ENCODE measurements at places on chromosomes 3 and 15.

DNA sequence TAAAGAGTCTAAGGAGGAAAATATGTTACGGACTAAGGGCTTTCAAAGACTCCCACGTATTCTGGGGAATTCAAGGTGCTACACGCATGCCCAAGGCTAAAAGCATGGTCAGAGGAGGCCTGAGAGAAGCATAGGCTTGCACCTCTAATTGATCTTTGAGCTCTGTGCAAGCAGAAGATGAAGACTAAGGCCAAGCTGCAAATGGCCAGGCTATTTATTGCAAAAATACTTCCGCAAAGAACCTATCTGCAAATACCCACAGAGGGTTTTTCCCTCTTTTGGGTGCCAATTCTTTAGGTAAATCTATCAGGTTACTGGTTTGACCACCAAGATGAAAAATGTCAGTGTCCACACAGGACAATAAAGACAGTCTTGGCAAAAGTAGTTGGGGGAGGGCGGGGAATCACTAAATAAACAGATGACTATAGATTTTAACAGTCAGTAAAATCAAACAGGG is 119.5 kb downstream of the STAG1 start:
- no peak for DNase-seq

DNA sequence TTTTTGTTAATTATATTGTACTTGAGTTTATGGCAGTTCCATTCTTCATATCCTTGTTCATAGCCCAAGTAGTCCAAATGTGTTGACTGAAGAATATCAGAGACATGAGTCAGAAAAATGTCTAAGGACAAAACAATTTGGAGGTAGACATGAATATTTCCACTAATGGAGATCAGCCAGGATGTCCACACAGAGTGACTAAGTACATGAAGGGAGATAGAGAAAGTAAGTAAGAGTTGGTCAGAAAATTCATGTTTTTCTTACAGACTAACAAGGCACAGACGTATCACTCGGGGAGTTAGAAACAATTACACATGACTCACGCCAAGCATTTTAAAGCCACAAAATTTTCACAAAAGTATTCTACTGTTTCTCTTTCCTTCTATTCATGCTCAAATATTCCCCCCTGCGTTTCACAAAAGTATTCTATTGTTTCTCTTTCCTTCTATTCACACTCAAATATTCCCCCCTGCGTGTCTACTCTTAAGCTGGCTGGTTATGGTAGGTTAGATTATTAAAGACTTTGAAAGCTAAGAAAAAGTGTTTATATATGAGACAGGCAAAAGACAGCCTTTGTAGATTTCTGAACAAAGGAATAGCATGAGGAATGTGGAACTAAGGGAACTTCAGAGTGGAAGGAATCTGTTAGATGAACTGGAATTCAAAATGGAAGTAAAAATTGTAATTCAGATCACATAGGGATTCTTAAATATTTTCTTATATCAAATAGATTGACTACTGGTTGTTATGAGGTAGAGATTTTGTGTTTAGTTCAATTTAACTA is 648.7 kb upstream of the CCDC54 start:
- DNase-seq, result no peak

GRCh38 chr3:135238871-135239614 is 444.0 kb downstream of the EPHB1 start:
- no peak for DNase-seq

DNA sequence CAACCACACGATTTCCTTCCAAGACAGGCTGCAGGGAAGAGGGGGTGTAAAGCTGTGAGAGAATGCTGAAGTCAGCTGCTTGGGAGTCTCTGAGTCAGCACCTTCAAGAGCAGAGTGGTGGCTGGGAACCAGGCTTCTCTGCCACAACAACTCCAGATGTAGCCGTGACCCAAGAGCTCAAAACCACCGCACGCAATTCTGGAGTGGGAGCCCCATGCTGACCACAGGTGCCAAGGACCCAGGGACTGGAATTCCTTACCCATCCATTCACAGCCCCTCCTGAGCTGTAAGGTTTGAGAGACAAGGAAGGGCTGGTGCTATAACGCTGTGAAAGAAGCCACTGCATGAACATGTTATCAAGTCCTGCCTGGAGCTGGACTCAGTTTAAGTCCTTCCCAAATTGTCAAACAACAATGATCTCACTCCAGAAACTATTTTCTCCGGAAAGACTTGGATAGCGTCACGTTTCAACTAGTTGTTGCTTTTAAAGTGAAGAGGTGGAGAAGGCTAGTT is 61.4 kb downstream of the UMPS start:
- no peak for DNase-seq

GRCh38 chr15:76465728-76466127 is 129.2 kb downstream of the ISL2 start:
- no peak for DNase-seq

DNA sequence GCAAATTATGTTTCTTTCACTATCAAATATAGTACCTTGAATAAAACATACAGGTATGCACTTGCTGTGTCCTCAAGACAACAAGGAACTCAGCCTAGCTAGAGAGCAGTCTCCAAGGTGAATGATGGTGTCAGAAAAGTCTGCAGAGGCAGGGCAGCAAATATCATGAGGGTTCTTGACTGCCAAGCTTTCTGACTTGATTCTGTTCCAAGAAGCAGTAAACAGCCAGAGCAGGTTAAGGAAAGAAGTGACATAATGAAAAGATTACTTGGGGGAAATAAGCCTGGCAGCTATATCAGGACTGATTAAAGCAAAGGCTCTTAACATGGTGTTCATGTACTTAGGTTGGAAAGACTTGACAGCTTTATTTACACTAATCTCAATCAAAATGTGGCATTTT is 192.2 kb upstream of the GADL1 start:
- DNase-seq, result no peak

DNA sequence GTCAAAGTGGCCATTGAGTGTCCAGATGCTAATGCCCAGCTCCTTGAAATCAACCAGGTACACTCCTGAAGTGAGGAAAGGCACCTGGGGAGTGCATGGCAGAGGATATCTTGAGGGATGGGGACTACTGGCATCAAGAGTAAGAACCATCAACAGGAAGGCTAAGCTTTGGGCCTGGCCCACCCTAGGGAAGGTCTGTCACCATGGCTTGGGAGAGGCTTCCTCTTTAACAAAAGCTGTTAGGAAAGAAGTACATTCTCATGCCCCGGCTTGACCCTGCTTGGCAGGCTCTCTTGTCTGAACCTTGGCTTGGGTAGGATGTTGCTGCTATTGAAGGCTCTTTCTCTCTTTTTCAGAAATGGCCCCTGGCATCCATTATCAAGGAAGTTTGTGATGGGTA is 43.7 kb upstream of the TUBGCP5 start:
- no peak for DNase-seq

DNA sequence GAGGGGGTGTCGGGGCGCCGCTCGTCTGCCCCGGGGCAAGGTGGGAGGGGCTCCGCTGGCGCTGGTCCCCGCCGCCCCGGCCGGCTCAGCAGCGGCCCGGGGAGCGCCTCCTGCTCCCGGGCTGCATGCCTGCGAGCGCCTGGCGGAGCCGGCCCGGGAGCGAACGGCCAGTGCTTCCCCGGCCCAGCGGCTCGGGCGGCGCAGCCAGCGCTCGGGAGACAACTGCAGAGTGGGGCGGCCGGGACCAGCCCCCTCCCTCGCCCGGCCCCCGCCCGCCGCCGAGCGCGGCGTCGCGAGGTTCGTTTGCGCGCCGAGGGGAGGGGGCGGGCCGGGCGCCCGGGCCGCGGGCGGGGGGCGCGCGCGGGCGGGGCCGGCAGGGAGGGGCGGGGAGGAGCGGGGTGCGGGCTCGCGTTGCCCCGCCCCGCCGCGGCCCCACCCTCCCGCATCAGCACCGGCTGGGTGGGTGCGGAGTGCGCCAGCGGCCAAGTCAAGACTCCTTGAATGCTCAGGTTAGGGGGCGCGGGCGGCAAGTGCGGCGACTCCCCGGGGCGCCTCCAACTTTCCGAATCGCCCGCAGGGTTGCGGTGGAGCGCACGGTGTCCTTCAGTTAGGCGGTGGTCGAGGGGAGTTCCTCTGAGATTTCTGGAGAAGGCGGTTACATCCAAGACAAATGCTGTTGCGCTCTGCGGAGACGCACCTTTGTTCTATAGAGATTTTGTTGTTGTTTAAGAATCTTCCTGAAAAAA is at the start of gene RGMA:
Gene RGMA (minus strand): TSS at position 231 of the 746 bp plus-strand sequence. CDS start 279 bp downstream, outside the sequence.
- no peak for DNase-seq

GRCh38 chr3:195034101-195034500 is 236.9 kb downstream of the XXYLT1 start:
- DNase-seq, result no peak

DNA sequence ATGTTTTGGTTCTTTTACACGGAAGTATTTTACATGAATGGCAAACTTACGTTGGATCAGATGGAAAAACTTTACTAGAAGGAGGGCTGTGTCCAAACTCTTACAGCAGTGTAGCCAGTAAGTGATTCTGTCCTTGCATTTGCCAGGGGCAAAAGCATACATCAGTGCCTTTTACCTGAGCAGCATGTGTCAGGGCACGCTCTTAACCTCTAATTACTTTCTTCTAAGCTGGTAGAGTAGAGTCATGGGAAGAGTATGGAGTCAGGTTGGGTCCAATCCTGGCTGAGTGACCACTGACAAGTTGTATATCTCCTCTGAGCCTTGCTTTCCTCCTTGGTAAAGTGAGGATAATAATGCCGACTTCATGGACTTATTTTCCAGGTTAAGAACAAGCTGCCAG is 47.1 kb downstream of the RYR3 start:
- no peak for DNase-seq

DNA sequence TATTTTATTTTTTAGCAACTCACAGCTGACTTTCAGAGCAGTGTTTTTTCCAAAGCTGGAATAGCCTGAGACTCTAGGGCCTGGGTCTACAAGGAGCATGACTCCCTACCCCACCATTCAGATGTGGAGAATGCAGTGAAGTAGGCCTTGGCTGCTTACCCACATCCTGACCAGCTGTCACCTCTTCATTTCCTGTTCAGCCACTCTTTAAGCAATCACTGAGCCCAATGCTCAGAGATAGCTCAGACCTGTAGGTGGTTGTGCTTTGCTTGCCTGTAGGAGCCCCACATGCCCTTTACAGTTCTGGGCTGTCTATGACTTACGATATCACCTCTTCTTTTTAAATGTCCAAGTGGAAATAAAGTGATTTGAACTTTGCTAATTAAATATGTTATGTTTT is 148.1 kb downstream of the NEK11 start:
- DNase-seq, result peak; percentile 8

DNA sequence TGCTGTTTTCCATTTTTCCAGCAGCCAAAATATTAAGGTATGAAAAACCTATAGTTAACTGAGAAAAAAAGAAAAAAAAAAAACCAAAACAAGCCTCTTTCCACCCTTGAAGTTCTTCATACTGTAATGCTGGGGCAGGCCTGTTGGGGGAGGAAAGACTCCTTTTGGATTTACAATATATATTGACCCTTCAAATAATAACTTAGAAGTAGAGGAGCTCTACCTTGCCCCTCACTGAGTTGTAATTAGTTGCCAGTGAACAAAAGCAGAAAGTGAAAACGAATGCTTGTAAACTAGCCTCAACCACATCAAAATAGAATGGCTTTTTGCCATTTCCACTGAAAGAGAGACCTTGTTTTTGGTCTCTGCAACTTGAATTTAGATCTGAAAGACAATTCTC is 326.6 kb downstream of the NR2F2 start:
- no peak for DNase-seq

DNA sequence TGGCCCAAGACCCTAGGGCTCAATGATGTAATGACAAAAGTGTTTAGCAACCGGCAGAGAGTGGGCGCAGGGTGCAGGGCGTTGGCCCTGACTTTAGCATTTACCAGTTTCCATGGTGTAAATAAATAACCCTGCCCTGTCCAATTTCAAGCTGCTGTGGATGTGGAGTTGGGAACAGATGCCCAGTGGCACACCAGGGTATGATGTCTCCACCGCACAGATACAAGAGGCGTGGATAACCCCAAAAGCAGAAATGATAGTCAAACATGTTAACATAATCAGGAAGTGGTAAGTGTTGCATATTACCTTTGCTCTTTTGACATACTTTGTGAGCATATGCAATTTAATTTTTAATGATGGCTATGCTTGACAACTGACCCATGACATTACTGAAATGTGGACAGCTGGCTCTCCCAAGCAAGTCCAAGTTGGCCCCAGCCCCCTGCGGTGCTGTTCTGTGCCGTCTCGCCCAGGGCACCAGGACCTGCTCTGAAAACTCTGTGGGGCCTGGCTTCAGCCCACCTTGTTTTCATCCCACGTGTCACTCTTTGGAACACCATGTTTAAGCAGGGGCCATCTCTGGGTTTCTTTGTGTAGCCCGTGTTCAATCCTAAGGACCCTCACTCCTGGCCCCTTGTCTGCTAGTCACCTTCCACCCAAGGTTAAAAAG is 10.8 kb upstream of the ANPEP start:
- no peak for DNase-seq

- no peak for DNase-seq
Observed at GRCh38 chr3:112619295-112619694, 21.6 kb downstream of the CCDC80 start.

DNA sequence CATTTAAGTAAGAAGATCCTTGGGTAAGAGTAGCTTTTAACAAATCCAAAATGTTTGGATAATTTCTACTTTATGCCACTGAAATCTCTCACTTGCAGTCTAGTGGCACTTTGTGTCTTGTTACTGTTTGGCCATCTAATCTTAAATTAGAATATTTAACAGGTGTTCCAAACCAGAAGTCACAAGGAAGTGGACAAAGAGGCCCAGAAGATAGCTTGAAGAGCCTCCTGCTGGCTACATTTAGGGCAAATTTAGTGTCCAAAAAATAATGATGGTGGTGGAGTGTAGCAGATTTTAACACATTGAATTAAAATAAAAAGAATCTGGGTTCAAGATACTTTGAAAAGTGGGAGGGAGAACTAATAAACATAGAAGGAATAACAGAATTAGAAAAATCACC is 172.2 kb downstream of the GHSR start:
- no peak for DNase-seq

DNA sequence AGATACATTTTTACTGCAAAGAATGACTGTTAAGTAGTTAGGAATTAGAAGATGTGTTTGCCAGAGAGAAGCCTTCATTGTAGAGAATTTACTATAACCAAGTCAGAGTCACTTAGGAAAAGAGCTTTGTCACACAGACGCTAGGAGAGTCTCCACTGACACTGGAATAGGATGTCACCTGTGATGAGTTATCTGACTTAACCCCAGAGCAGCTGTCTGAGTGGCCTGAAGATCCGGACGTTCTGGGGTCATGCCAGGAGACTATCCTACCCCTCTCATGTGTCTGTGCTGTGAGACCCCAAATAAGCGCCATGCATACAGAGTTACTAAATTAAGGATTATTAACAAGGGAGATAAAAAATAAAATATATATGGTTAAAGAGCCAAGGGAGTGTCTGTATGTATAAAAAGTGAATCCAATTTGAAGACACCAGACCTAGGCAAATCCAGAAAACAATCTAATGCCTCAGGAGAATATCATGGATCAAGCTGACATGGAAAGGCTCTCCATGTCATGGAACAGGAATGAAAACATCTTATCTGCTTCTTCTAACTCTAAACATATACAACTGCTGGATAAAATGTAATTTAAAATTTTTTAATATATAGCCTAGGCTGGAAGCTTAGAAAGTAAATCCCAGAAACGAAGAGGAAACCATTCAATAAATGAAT is 43.5 kb downstream of the ITGB5 start:
- DNase-seq, result no peak

DNA sequence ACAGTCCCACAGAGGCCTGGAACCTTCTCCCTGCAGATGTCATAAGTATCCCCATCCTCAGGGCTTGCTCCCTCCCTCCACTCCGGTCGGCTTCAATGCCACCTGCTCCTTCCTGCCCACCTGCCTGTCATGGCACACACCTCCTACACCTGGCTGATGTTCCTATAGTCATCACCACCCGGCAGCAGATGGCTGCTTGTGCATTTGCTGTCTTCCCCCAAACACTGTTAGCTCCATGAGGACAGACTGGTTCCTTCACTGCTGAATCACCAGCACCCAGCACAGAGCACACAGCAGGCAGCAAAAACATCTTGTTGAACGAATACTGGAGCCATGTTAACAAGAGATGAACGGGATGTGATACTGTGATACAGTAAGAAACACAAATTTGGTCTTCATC is 14.8 kb downstream of the TARS3 start:
- no peak for DNase-seq
